ENCODE measurements at places on chromosomes 11 and 22.

DNA sequence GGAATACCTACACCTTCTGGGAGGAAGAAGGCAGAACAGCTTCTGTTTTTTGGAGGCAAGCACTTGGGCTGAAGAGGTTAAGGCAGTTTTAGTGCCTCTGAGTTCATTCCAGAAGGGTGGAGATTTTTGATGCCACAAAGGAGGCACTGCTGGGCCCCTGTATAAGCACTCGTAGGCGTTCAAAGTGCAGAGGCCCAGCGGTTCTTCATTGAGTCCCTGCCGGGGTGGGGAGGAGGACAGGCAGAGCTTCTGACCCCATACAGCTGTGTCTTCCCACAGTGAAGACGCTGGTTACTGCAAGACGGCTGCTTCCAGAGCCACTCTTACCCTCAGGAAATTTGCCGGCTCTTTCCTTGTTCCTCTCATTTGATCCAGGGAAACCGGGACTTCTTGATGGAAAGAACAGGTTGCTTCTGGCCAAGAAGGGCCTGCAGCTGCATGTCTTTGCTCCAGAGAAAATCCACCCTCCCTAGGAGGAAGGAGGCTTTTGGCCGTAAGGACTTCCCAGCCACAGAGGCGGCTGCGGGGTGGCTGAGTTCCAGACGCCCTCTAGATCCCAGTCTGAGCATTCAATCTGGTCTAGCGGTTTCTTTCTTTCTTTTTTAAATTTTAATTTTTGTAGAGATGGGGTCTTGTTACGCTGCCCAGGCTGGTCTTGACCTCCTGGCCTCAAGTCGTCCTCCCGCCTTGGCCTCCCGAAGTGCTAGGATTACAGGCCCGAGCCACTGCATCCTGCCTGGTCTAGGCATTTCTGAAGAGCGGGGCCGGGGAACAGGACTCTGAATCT is 9.4 kb downstream of the ADAMTS15 start:
- DNase-seq, result no peak

- no peak for DNase-seq
Observed at GRCh38 chr11:11230802-11231562, 122.1 kb downstream of the CSNK2A3 start.

DNA sequence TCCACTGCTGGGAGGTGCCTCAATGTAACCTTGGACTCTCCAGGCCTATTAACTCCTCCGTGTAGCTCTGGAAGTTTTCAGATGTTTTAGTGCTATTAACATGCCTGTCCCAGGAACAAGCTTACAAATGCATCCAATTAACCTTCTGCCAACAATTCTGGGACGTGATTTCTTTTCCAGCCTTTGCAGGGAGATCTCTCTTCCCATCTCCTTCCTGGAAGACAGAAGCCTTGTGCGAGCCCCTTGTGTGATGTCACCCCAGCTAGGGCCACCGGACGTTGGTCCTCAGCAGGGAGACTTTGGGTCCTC is 47.7 kb upstream of the SYT7 start:
- no peak for DNase-seq

DNA sequence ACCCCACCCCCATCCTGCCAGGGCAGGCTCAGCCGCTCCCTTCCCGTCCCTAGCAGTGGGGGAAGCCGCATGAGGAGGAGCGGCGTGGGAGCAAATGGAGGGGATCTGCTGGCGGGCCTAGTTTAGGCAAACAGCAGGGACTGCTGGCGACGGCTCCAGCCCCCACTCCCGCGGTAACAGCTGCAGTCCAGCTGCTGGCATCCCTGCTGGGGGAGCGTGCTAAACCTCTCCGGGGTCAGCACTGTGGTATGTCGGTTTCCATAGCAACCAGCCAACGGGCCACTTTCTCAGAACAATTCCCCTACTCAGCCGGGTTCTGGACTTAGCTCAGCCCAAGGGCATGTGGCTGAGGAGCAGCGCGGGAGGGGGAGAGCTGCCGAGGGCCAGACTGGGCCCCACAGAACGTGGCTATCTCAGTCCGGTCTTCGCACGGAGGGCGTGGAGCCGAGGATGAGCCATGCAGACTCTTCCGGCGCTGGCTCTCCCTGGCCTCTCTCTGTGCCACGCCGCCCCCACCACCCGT is 98.8 kb downstream of the PKNOX2 start:
- no peak for DNase-seq

GRCh38 chr22:39490135-39490798 is 11.8 kb upstream of the MIEF1 start:
- peak; percentile 75 for DNase-seq

DNA sequence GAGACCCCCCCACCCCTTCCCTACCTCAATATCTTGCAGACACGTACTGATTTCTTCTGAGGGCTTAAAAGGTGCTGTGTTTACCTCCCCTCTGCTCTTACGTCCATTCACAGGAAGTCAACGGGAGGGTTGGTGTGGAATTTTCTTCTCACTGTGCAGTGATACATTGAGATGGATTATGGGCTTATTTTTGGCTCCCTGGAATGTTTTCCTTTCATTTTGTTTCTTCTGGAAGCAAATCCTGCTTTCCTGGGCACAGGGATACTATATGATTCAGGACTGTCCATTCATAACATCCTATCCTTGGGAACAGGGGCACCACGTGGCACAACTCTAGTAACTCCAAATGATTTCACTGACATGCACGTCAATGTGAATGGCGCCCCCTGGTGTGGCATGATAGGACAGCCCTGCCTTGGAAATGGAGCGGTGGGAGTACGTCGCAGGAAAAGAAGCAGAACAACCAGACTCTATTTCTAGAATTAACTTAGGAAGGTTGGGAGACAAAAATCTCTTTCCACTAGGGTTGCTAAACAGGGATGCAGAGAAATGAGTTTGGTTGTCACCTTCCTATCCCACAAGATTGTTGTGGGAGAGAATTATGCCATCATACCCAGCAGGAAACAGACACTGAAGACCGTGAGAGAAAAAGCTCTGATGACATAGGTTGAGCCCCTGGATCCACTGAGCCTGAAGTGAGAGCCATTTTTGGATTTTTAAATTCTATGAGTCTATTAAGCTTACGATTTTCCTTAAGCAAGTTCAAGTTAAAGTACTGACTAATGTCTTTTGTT is 146.5 kb upstream of the RAG2 start:
- DNase-seq, result peak; percentile 44

- no peak for DNase-seq
Observed at GRCh38 chr22:43088627-43088983, 586 bp downstream of the TTLL1 start.

- DNase-seq, result no peak
Observed at GRCh38 chr11:34653851-34654482, 33.1 kb downstream of the EHF start.

DNA sequence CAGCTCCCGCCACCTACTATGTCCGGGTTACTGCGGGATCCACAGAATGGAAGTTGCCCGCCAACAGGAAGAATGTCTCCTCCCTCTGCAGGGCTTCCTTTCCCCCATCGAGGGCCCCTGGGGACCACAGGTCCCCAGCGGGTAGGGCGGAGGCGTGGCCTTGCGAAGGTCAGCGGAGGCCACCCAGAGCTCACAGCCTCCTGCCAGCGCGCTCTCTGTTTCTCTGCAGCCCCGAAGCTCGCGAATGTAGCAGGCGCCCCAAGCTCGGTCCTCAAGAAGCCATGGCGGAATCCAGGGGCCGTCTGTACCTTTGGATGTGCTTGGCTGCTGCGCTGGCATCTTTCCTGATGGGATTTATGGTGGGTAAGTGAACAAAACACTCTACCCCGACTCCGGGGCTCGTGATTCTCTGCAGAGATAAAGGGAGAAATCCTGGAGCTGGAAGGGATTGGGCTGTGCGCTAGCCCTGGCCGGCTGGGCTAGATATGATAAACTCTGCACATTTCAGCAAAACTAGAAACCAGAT is at the start of gene NAALAD2:
Gene NAALAD2 (plus strand): TSS at position 186 of the 526 bp plus-strand sequence. CDS start 96 bp downstream, at position 282.
- no peak for DNase-seq

DNA sequence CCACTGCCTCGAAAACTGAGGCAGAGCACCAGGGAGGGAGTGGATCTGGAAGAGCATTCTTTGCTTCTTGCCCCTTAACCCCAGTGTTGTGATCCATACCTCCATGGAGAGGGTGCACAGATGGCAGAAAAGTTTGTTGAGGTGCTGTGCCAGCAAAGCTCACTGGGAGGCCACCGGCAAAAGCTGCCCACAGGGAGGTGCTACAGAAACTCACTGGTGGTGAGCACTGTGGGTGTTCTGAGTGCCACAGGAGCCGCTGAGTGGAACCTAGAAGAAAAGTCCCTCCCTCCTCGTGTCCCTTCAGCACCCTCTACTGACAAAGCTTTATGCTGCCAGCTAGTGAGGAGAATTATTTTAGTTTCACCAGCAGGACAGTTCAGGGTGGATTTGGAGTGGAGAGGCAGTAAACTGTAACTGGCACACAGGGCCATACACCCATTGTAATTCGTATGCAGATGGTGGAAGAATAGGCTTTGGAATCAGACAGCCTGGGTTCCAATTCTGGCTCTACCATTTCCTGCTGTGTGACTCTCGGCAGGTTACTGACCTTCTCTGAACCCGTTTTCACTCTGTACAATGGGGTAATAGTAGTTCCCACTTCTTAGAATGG is 84.6 kb downstream of the SWAP70 start:
- no peak for DNase-seq

- no peak for DNase-seq
Observed at GRCh38 chr22:23756891-23757290, 2.7 kb upstream of the VPREB3 start.

GRCh38 chr11:1208394-1209261 is 14.2 kb upstream of the MUC5B start:
- DNase-seq, result no peak

- no peak for DNase-seq
Observed at GRCh38 chr22:20964090-20964798, 2.8 kb upstream of the AIFM3 start.

- DNase-seq, result no peak
Observed at GRCh38 chr22:19463491-19464469, 15.2 kb downstream of the UFD1 start.

DNA sequence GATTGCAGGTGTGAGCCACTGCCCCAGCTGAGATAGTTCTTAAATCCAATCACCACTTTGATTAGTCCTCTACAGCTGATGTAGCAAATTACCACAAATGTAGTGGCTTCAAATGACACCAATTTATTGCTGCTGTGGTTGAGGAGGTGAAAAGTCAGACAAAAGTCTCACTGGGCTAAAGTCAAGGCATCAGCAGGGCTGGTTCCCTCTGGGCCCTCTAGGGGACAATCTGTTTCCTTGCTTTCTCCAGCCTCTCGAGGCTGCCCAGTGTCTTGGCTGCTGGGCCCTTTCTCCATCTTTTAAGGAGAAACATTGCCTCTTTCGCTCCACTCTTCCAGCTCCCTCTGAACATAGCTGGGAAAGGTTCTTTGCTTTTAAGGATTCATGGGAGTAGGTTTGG is 50.5 kb upstream of the SHANK2 start:
- no peak for DNase-seq

GRCh38 chr11:4560467-4560866 is 15.5 kb downstream of the OR52M1 start:
- no peak for DNase-seq

GRCh38 chr11:70538641-70539359 is 140.5 kb downstream of the CTTN start:
- no peak for DNase-seq

DNA sequence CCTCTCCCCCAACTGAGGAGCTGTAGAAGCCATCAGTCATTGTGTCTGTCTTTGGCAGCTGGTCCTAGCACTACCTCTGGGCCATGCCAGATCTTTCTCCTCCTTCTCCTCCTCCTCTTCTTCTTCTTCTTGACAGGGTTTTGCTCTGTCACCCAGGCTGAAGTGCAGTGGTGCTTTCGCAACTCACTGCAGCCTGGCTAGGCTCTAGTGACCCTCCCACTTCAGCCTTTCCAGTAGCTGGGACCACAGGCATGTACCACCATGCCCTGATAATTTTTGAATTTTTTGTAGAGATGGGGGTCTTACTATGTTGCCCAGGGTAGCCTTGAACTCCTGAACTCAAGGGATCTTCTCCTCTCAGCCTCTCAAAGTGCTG is 50.1 kb upstream of the SHANK2 start:
- no peak for DNase-seq

DNA sequence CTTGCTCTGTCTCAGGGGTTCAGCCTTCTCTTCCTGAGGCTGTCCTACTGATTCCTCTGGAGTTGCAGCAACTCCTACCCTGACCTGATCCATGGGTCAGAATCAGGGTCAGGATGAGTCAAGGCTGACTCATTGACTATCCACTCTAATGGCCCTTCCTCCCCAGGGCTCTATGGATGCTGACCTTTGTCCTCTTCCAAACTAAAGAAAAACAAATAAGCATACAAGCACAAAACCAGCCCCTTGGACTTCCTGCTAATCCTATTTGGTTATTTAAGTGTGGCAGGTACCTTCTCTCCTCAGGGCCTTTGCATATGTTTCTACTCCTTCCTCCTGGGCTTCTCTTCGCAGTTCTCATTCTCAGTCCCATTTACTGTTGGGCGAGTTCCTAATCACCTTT is 204.5 kb upstream of the NAV2 start:
- DNase-seq, result no peak

DNA sequence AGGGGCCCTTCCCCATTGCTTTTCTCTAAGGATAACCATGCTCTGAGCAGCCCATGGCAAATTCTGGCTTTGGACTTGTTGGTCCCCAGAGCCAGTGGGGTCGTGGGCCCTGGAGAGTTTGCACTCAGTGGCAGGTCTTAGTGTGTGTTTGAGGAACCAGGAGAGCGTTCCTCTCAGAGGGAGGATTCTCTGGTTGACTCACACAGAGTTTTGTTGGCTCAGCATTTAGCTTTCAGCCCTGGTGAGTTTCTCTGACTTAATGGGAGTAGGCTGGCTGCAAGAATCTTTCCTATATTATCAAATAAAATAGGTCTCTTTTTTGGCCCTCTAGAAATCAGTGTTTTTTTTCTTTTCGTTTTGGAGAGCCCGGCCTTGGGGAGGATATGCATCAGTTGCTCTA is 20.9 kb downstream of the ST14 start:
- no peak for DNase-seq

DNA sequence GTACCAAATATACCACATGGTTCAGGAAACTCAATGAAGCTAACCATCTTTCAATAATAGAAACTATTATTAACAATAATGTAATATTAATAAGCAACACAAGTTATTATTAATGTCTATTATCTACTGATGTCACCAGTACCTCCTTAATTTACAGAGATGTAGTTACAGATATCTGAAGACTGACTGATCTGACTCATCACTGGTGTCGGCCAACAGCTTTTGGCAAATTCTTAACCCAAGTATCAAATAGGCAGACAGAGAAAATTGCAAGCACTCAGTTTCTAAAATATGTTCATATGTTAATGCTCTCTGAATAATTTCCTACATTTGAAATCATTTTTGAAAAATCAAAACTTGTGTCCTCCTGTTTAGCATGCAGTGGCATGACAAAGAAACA is 100.4 kb upstream of the DDI1 start:
- DNase-seq, result no peak

- DNase-seq, result no peak
Observed at GRCh38 chr11:134460062-134460561, 48.1 kb upstream of the B3GAT1 start.
